A549 treated with GW870086 at 1 μM for 4 hours (cell line): ENCODE measurements at places on chromosomes 7 and 10. TPM values are rescaled to one million over a fixed set of nuclear protein-coding genes. Genes with fewer than 3 reads are reported as not detected.

Gene OR2AE1
- total RNA-seq: not detected in 5 replicates

Gene MMRN2
- total RNA-seq: 0.63 to 1.9 TPM (median 0.89 TPM) in 5 replicates

Gene FGL2
- not detected in 5 replicates for total RNA-seq

Gene SMO
- total RNA-seq: 11.5 to 16.2 TPM (median 13.6 TPM) in 5 replicates

Gene RAPGEF5
- 0.09 to 0.23 TPM (median 0.10 TPM) in 5 replicates for total RNA-seq

Gene CADPS2
- 0.07 to 0.09 TPM (median 0.09 TPM) in 4 of 5 replicates, not detected in the other for total RNA-seq

Gene CDC14C
- total RNA-seq: 0.05 TPM in 1 of 5 replicates, not detected in the others

Gene GIMAP8
- total RNA-seq: not detected in 5 replicates

Gene MYPN
- total RNA-seq: 2.0 to 2.9 TPM (median 2.3 TPM) in 5 replicates

Gene FAM25A
- not detected in 5 replicates for total RNA-seq

Gene SAP25
- 0.24 to 0.64 TPM (median 0.50 TPM) in 5 replicates for total RNA-seq

Gene ADCYAP1R1
- total RNA-seq: 0.01 to 0.08 TPM (median 0.02 TPM) in 3 of 5 replicates, not detected in the others

Gene AOAH
- total RNA-seq: not detected in 5 replicates

Gene DNAJC12
- 59.2 to 73.8 TPM (median 66.7 TPM) in 5 replicates for total RNA-seq

Gene AHR
- total RNA-seq: 6.9 to 11.2 TPM (median 9.4 TPM) in 5 replicates

Gene HOXA6
- total RNA-seq: 0.83 to 2.2 TPM (median 1.5 TPM) in 5 replicates

Gene C7orf57
- total RNA-seq: 0.18 to 0.79 TPM (median 0.26 TPM) in 5 replicates

Gene COL26A1
- 0.36 to 0.83 TPM (median 0.60 TPM) in 5 replicates for total RNA-seq

Gene SPDYE1
- not detected in 5 replicates for total RNA-seq

Gene ZNF425
- total RNA-seq: 1.0 to 1.7 TPM (median 1.4 TPM) in 5 replicates

Gene SFRP4
- total RNA-seq: 2.6 to 4.1 TPM (median 3.8 TPM) in 5 replicates

Gene ARPC1B
- total RNA-seq: 270 to 304 TPM (median 283 TPM) in 5 replicates

Gene MRLN
- total RNA-seq: not detected in 5 replicates

Gene SLC13A1
- not detected in 5 replicates for total RNA-seq

Gene GBX1
- 0.26 TPM in 1 of 5 replicates, not detected in the others for total RNA-seq

Gene CCDC71L
- 8.9 to 14.7 TPM (median 12.5 TPM) in 5 replicates for total RNA-seq

Gene GPR85
- not detected in 5 replicates for total RNA-seq

Gene NPC1L1
- total RNA-seq: 0.03 to 0.11 TPM (median 0.06 TPM) in 5 replicates

Gene PPP1R17
- not detected in 5 replicates for total RNA-seq

Gene CD36
- total RNA-seq: 0.08 to 0.10 TPM in 2 of 5 replicates, not detected in the others

Gene C7orf33
- not detected in 5 replicates for total RNA-seq

Gene SLC26A3
- total RNA-seq: not detected in 5 replicates

Gene GJD4
- 0.08 TPM in 2 of 5 replicates, not detected in the others for total RNA-seq

Gene PAX4
- total RNA-seq: not detected in 5 replicates

Gene UTF1
- total RNA-seq: 0.12 TPM in 1 of 5 replicates, not detected in the others

Gene IFIT1B
- total RNA-seq: not detected in 5 replicates

Gene GPR146
- 1.5 to 2.2 TPM (median 1.5 TPM) in 5 replicates for total RNA-seq

Gene MRPS17
- total RNA-seq: 24.5 to 34.0 TPM (median 27.6 TPM) in 5 replicates

Gene LIPM
- not detected in 5 replicates for total RNA-seq

Gene HKDC1
- 10.1 to 16.1 TPM (median 11.6 TPM) in 5 replicates for total RNA-seq

Gene KCNH2
- total RNA-seq: 1.2 to 1.6 TPM (median 1.5 TPM) in 5 replicates
